GM23338 (cell line): ENCODE measurements at places on chromosomes 5 and 9.

GRCh38 chr9:110444911-110445310, 107.2 kb upstream of the TXNDC8 start:
- H3K4me3 ChIP-seq, result no peak overlapping the region
- no peaks in the 10 kb centered on the region for H3K36me3 ChIP-seq
- DNase-seq, result no peak
- no peaks in the 10 kb centered on the region for H3K27me3 ChIP-seq
- H3K27ac ChIP-seq, result no peak overlapping the region
- H3K4me1 ChIP-seq, result no peaks in the 10 kb centered on the region

GRCh38 chr9:114910541-114910940, 19.9 kb downstream of the TNFSF8 start:
- H3K36me3 ChIP-seq, result no peaks in the 10 kb centered on the region
- peaks cover 23% of the 10 kb centered on the region for H3K27me3 ChIP-seq
- DNase-seq, result no peak
- peaks cover 11% of the 10 kb centered on the region; the same call in 1 of the 2 replicates for H3K4me1 ChIP-seq

DNA sequence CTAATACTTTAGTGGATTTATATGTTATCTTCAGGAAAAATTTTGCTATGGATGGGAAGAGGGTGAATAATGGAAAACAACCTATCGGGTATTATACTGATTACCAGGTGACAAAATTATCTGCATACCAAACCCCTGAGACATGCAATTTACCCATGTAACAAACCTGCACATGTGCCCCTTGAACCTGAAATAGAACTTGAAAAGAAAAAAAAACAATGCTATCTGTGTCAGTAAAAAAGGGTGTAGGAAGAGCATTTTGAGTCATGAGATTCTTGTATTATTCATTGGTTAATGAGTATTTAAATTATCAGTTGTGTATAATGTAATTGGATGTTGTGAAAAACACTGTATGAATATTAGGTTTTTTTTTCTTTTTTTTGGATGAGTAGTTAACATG, 75.4 kb downstream of the PRR16 start:
- no peaks in the 10 kb centered on the region for H3K27me3 ChIP-seq
- no peak overlapping the region for H3K4me3 ChIP-seq
- H3K4me1 ChIP-seq, result 0 out of 2 replicates have a peak, but pooled peaks cover 3% of the 10 kb centered on the region
- H3K27ac ChIP-seq, result no peak overlapping the region

DNA sequence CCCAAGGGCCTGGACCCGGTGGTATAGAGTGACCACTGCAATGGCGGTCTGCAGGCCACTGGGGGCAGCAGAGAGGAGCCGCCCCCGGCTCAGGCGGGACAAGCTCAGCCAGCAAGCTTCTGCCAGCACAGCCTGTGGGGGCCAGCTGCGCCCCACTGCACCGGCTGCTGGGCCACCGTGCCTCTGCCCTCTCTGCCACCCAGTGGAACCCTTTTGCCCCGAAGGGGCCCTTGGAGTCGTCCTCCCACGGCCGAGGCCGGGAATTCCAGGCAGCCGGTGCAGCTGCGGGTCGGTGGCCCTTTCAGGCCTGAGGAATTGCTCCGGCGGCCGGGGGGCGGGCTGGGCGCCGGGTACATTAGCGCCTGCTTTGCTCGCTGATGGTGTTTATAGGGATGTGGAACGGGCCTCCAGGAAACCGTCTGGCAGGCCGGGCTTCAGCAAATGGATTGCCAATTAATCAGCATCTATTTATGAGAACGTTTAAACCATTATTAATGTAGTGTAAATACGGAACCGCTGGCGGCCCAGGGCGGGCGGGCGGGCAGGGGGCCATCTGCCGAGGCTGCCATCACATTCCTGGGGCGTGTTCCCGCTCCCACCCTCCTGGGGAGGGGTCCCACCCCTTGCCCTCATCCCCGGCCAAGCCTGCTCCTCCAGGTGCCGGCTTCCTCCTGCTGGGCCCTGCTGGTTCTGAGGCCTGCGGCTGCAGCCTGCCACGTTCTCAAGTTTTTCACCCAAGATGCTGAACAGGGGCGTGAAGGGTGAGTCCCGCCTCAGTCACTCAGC, 127.4 kb downstream of the BARX1 start:
- no peak overlapping the region for H3K27ac ChIP-seq
- peak; percentile 83 for DNase-seq
- no peaks in the 10 kb centered on the region; the same call in 1 of the 2 replicates for H3K4me1 ChIP-seq
- peaks cover 16% of the 10 kb centered on the region for H3K27me3 ChIP-seq
- H3K4me3 ChIP-seq, result peak overlapping the region; percentile 62

- H3K36me3 ChIP-seq, result peaks cover 6% of the 10 kb centered on the region; the same call in 1 of the 2 replicates
- no peaks in the 10 kb centered on the region for H3K27me3 ChIP-seq
- H3K4me3 ChIP-seq, result no peak overlapping the region
Measured at GRCh38 chr5:72991394-72991793, 35.6 kb downstream of the FCHO2 start.

GRCh38 chr5:67205981-67206380, 9.4 kb upstream of the CD180 start:
- no peaks in the 10 kb centered on the region for H3K27me3 ChIP-seq
- no peak overlapping the region for H3K4me3 ChIP-seq
- H3K27ac ChIP-seq, result no peak overlapping the region
- H3K36me3 ChIP-seq, result no peaks in the 10 kb centered on the region; the same call in 1 of the 2 replicates

DNA sequence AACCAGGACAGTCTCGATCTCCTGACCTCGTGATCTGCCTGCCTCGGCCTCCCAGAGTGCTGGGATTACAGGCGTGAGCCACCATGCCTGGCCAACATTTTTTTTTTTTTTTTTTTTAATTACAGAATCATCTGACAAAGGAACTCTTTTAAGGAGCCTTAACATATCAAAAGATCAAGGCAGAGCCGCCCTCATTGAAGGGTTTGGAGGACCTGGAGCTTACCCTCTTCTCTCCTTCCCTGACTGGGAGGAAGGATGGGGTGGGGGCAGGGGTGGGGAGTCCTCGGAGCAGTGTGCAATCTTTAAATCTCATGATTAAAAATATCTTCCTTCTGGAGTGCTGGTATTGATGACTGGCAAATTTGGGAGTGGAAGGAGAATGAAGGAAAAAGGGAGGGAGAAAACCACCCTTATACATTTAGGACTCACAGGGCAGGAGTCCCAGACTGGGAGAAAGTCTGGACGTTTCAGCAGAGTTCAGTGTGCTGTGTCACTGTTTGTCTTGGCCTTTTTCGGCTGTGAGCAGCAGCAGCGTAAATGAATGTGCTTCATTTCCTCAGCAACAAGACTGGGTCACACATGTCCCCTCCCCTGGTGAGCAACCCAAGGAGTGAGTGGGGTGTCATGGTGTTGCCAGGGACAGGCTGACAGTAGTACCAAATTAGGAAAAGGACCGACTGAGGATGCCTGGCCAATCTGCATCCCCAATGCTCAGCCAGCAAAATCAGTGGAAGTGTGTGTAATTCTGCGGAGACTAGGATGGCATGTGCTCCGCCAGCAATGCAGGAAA, 115.3 kb upstream of the BNC2 start:
- H3K27ac ChIP-seq, result no peak overlapping the region
- peak; percentile 24 for DNase-seq
- no peak overlapping the region for H3K4me3 ChIP-seq
- no peaks in the 10 kb centered on the region for H3K27me3 ChIP-seq
- H3K4me1 ChIP-seq, result peaks cover 9% of the 10 kb centered on the region

GRCh38 chr9:37966412-37967013, 62.6 kb upstream of the SLC25A51 start:
- H3K27me3 ChIP-seq, result no peaks in the 10 kb centered on the region
- no peaks in the 10 kb centered on the region for H3K4me1 ChIP-seq
- no peak overlapping the region for H3K4me3 ChIP-seq
- H3K27ac ChIP-seq, result no peak overlapping the region
- no peak for DNase-seq
- no peaks in the 10 kb centered on the region for H3K36me3 ChIP-seq

DNA sequence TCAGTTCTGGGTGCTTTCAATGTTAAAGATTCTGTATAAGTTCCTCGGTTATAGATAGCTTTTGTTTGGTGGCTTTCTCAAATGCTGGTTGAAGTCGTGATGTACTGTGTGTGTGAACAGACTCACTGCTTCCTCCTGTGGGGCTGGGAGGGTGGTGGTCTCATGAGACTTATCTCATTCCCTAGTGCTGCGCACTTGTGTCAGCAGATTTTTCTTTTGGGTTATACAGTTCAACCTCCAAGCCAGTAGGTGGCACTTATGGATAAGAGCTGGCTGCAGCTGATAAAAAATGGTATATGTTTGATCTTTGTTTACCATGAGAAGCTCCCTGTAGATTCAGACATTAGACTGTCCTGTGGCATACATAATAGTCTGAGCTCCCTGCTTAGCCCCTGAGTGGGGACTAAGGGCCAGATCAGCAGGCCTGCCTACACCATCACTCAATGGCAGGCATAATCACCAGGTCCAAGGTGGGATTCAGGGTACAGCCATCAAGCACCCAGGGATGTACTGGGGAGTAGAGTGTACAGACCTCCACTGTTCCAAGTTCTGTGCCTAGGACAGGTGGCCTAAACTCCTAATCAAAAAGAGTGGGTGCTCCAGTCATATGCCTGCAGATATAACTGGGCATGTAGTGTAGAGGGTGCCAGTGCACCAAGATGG, 174.2 kb downstream of the OXCT1 start:
- no peaks in the 10 kb centered on the region for H3K27me3 ChIP-seq
- peak; percentile 48 for DNase-seq
- no peaks in the 10 kb centered on the region for H3K4me1 ChIP-seq
- no peaks in the 10 kb centered on the region for H3K36me3 ChIP-seq

DNA sequence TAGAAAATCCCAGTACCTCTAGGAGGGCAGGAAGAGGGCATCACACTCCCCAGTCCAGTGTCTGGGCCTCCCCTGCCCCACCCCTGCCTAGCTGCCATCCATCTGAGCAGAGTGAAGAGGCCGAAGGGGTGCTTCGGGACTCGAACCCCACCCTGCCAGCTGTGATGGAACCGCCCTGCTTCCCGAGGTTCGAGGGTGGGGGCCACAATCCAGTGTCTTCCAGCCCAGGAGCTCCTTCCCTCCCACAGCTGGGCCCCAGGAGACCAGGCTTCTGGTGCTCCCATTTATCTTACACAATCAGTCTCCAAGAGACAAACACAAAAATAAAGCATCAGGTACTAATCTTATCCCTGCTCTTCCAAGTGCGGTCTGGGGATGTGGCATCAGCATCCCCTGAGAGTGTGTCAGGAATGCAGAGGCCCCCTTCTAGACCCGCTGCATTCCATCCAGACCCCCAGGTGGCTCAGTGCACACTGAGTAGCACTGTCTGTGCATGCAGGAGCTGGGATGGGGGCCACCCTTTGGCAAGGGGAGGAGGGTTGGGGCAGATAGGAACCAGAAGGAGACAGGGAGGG, 122.8 kb upstream of the TBC1D2 start:
- no peak overlapping the region for H3K27ac ChIP-seq
- H3K4me1 ChIP-seq, result peaks cover 13% of the 10 kb centered on the region
- H3K4me3 ChIP-seq, result no peak overlapping the region
- no peak for DNase-seq

DNA sequence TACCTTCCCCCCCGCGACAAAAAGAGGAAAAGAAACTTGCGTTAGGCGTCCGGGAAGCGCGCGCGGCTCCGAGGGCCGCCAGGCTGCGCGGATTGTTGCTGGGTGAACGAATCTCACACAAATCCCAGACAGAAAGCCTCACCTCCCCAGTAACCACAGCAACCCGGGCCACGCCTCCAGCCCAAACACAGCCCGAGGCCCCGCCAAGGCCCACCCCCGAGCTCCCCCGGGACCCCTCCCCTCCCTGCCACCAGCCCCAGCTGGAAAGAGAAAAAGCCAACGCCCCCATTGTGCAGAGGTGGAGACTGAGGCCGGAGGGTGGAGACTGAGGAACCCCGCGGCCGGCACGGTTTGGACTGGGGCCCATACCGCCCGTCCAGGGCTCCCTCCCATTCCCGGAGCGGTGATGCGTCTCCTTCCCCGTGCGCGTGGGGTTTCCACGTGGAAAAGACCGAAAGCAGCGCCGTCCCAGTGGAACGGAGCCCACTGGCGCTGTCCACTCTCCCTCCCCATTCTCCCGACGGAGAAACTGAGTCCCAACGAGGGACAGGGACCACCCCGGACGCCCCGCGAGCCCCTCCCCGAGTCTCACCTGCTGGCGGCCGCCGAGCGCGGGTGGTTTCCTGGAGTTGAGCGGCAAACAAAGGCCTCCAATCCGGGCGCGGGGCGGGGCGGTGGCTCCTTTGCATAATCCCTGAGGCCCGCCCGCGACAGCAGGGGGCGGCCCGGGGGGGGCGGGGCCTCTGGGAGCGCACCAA, 10.2 kb upstream of the AKNA start:
- H3K27me3 ChIP-seq, result no peaks in the 10 kb centered on the region
- H3K36me3 ChIP-seq, result no peaks in the 10 kb centered on the region
- peak overlapping the region; percentile 2; the same call in 1 of the 2 replicates for H3K27ac ChIP-seq
- H3K4me3 ChIP-seq, result peak overlapping the region; percentile 93

GRCh38 chr9:134458207-134459108, 132.2 kb downstream of the RXRA start:
- DNase-seq, result no peak
- H3K4me1 ChIP-seq, result no peaks in the 10 kb centered on the region

DNA sequence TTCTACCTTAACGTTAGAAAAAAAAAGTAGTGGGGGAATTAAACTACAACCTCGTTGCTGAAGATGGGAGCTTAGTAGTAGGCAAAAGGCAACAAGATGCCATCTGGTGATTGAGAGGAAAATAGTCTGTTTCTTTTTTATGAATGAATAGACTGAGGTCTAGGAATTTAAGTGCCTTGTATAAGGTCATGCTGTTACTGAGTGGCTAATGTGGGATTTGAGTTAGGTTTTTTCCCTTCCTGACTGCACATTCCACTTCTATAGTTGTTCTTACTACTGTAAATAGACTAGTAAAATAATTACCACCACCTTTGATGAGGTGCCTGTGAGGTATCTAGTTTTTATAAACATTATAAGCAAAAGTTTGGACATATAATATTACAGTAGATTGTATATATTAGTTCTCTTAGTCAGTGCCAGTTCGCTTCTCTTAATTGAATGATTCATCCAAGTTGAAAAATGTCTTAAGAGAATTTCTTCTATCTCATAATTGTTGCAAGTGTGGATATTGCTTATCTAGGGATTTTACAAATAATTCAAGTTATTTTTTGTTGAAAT, 19.1 kb downstream of the FSD1L start:
- no peak overlapping the region for H3K27ac ChIP-seq
- no peak overlapping the region for H3K4me3 ChIP-seq
- no peak for DNase-seq

GRCh38 chr9:6243746-6244145, 28.1 kb downstream of the IL33 start:
- no peak overlapping the region for H3K4me3 ChIP-seq
- H3K27me3 ChIP-seq, result no peaks in the 10 kb centered on the region
- no peak overlapping the region for H3K27ac ChIP-seq
- DNase-seq, result no peak
- no peaks in the 10 kb centered on the region for H3K36me3 ChIP-seq
- H3K4me1 ChIP-seq, result no peaks in the 10 kb centered on the region
